ENCODE measurements at places on chromosomes 16 and 17.
A peak's percentile ranks its signal among the peaks of the same experiment; 100 is the strongest.

- no peak for DNase-seq
Measured at GRCh38 chr17:68289473-68289872, 1.5 kb downstream of the SLC16A6 start.

- DNase-seq = no peak
Measured at GRCh38 chr16:86199871-86200695, 301.1 kb downstream of the IRF8 start.

DNA sequence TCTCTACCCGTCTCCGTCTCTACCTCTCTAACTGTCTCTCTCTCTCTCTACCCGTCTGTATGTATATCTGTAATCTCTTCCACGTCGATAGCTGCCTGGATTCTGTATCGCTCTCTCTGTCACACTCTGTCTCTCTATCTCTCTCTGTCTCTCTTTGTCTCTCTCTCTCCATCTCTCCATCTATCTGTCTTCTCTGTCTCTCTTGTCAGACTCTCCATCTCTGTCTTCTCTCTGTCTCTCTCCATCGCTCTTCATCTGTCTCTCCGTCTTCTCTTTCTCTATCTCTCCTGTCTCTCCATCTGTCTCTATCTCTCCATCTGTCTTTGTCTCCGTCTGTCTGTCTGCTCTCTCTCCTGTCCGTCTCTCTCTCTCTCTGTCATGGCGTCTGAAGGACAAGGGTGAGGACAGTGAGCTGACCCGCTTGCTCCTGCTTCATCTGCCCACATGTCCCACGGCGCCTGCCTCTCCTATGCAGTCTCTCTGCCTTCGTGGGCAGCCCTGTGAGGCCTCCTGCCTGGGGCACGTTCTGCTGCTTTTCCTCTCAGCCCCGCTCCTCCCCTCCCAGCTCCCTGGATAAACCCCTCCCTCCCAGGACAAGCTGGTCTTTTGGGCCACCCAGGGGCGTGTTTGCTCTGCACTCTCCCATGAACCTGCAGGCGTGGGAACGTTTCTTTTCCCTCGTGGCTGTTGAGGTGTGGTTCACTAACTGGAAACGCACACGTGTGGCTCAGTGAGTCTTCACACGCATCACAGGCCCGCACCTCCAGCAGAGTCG is 18.9 kb downstream of the ACSF3 start:
- no peak for DNase-seq

- DNase-seq = no peak
Measured at GRCh38 chr17:79513820-79514535, 96.9 kb downstream of the RBFOX3 start.

DNA sequence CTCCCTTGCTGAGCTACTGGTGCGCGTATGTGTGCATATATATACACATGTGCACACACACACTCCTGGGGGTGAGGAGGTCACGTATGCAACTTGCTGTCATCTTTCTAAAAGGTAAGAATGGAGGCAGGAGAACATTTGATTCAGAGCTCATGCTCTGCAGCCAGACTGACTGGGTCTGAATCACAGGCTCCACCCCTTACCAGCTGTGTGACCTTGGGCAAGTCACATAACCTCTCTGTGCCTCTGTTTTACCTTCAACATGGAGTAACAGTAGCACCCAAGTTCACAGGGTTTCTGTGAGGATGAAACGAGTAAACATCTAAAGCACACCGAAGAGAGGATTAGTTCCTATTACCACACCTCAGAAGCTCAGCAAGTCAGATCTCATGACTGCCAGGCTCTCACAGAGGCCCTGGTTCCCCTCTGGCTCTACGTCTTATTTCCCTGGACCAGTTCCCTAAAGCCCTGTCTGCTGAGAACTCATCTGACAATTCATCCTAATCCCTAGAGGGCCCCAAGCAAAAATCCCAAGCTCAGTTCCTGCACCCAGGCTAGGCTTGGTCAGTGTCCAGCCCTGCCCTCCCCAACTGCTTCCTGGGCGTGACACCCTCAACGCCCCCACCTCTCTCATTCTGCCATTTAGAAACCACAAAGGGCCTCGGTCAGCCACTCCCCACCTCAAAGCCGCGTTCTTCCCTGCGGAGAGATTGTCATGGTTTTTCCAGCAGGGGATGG is 28.7 kb downstream of the ABR start:
- no peak for DNase-seq

DNA sequence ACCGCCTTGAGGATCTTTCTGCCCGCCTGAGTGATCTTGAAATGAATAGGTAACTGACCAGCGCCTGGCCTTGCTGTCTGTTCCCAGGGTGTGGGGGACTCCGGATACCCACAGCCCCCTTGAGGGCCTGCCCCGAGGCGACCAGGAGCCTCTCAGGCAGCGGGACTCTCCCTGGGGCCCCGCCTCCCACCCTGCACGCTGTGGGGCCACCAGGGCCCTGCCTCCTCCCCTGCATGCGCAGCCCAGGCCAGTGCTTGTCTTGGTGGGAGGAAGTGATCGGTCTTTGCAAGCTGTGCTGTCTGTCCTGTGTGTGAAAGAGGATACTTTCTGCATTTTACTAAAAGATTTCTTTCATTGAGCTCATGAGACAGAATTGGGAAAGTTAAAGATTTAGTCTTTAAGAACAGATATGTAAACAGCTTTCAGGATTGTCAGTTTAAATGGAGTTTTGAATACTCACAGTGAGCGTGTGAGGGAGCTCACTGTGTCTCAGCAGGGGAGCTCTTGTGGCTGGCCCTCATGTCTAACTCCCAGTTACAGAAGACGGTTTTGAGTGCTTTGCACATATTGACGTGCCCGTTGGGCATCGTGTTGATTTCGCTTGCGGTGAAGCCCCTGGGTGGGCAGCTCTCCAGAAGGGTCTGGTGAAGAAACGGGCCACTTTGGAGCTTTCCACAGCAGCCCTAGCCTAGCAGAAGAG is 36.1 kb upstream of the CAPN15 start:
- no peak for DNase-seq

DNA sequence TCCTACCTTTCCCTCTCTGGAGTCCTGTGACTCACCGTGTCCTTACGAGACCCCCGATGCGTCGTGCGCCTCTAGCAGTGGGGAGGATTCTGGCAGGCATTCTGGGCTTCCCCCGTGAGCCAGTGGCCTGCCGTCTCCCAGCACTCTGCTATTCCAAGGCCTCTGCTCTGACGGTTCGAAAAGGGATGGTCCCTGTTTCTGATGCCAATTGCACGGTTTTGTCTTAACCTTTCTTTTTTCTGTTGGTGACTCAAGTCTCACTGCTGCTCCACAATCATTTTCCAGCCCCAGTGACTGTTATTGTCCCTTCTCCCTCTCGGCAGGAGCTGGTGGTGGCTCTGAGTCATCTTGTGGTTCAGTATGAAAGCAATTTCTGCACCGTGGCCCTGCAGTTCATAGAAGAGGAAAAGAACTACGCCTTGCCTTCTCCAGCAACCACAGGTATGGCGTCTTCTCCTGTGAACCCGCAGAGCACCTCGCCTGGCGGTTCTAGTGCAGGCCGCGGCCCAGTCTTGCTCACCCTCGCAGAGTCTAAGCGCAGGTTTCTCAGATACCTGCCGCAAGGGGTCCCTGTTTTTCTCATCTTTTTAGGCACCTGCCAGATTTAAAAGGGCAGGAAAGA is 100.1 kb upstream of the CHMP6 start:
- DNase-seq = no peak

GRCh38 chr17:48030531-48030930 is 7.1 kb downstream of the COPZ2 start:
- DNase-seq = no peak

DNA sequence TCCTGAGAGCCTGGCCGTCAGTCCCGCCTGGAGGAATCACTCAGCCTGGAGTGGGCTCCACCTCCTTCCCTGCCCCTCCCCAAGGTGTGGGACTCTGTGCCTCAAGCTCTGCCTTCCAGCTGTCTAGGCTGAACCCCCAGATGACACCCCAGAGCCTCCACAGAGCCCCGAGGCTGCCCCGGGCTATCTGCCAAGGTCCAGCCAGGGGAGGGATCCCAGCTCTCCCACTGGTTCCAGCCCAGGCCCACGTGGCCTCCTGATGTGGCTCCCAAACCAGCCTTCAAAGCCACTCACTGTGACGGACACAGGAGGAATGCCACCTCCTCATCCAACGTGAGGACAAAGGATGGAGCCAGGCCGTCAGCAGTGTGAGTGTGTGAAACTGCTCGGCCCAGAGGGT is 45.6 kb upstream of the ENPP7 start:
- no peak for DNase-seq

GRCh38 chr17:19410875-19411620 is at the start of gene RNF112:
Gene RNF112 (plus strand): TSS chr17:19411232. CDS start chr17:19411409, 177 bp downstream.
- DNase-seq = peak; percentile 92

- no peak for DNase-seq
Measured at GRCh38 chr17:74785096-74785980, 9.2 kb upstream of the NAT9 start.

DNA sequence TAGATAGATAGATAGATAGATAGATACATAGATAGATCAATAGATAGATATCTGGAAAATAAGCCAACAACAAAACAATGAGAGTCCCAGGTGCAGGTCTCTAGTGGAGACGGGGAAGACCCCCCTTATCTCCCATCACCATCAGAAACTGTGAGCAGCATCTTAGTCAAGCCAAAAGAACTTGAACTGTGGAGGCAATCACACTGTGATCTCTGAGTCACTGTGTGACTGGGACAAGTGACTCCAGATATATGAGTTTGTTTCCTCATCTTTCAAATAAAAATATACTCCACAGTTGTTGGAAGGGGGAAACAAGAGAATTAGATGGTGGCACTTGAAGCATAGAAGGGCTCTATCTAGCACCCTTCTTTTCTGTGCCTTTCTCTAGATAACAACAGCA is 42.1 kb downstream of the NOG start:
- DNase-seq = no peak

DNA sequence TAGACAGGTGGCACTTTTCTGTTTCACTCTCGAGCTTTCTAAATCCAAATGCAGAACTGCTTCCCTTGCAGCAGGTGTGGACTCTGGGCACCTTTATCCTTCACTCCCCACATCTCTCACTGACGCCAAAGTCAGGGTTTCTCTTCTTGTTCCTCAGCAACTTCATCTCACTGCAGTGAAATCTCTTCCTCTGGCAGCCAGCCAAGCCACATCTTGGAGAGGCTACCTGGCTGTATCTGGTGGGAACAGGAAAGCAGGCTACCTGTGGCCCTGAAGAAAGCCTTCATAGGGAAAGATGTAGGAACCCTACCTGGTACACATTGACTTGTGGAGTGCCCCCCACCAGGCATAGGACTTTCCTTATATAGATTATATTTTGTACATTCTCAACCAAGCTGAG is 159.1 kb downstream of the UTP18 start:
- no peak for DNase-seq

GRCh38 chr17:80479246-80479566 is 2.8 kb upstream of the NPTX1 start:
- no peak for DNase-seq

Data from SK-N-SH (cell line).